Kidney (tissue), 22 donors: ENCODE measurements at places on chromosomes 2 and 18.

DNA sequence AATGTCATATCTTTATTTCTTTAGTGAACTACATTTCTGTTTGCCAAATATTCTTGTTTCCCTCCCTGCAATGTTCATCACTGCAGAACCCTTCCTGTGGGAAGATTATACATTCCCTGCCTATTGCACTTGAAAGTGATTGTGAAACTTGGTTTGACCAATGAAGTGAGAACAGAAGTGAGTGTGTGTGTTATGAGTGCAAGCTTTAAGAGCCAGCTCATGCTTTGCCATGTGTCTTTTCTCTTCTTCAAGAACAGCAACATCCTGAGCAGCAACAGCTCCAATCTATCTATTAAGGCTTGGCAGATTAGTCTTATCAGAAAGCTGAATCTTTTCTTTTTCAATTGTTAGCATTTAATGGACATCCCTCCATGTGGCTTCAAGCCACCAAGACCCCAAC is 42.0 kb upstream of the UBE2E3 start:
- no peak for DNase-seq

DNA sequence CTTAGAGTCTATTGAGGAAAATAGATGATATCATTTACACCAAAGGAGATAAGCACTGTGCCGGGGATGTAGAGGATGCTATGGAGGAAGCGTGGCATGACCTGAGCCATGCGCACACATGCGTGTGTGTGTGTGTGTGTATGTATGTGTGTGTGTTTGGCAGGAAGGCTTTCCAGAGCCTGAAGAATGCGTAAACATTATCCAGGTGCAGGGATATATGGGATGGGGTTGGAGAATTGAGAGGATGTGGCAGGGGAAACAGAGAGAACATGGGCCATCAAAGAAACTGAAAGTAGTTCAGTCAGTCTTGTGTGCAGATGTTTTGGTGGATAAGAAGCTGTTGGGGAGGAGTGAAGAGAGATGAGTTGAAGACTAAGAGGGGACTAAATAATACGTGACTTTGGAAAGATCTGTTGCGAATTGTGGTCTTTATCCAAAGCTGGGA is 9.3 kb upstream of the STAT1 start:
- DNase-seq, result no peak

DNA sequence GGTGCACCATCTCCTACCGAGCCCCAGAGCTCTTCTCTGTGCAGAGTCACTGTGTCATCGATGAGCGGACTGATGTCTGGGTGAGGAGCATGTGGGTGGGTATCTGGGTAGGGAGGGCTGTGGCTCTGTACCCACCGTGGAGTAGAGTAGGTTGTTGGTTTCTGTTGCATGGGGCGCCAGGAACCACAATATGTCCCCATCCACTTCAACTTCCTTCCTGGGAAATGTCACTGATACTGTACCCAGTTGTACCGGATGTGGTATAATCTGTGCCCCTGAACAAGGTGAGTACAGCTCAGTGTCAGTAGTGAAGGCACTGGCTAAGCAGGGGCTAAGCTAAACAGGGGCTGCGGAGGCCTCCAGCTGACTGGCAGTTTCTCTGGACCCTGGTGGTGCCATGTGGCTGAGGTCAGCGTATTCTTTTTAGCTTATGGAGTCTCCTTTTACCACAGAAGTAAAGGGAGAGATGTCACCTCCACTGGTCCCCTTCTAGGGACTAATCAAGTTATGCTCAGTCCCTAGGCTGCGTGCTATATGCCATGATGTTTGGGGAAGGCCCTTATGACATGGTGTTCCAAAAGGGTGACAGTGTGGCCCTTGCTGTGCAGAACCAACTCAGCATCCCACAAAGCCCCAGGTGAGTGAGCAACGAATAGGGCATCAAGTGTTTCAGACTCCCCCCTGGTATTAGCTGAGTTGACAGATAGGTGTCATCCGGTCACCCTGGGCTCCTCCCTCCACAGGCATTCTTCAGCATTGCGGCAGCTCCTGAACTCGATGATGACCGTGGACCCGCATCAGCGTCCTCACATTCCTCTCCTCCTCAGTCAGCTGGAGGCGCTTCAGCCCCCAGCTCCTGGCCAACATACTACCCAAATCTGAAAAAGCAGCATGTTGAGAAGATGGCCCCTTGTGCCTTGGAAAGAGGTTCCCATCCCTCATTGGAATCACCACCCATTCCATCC is 2.7 kb downstream of the STK16 start:
- no peak for DNase-seq

DNA sequence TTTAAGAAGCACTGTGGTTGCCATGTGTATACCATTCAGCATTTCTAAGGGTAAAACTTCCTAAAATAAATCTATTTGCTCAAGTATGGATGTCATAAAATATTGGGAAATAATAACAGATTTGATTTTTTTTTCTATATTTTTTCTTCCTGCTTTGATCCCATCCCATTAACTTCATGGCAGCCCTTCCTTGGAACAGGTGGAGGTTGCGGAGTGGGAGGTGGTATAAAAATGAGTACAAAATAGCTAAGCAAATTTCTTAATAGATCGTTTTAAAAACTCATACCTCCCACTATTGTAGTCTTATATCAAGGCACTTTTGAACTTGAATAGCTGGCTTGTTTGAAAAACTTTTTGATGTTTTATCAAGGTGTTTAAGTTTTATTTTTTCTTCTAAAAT is 152.1 kb upstream of the KYNU start:
- no peak for DNase-seq

- no peak for DNase-seq
Measured at GRCh38 chr2:196801674-196802261, 2.3 kb upstream of the GTF3C3 start.

- no peak for DNase-seq
Measured at GRCh38 chr2:157152362-157152761, 105.1 kb upstream of the GALNT5 start.

GRCh38 chr2:164920430-164920829 is 34.9 kb downstream of the SLC38A11 start:
- DNase-seq, result no peak

GRCh38 chr2:10253596-10254372 is 48.9 kb upstream of the HPCAL1 start:
- DNase-seq, result no peak

DNA sequence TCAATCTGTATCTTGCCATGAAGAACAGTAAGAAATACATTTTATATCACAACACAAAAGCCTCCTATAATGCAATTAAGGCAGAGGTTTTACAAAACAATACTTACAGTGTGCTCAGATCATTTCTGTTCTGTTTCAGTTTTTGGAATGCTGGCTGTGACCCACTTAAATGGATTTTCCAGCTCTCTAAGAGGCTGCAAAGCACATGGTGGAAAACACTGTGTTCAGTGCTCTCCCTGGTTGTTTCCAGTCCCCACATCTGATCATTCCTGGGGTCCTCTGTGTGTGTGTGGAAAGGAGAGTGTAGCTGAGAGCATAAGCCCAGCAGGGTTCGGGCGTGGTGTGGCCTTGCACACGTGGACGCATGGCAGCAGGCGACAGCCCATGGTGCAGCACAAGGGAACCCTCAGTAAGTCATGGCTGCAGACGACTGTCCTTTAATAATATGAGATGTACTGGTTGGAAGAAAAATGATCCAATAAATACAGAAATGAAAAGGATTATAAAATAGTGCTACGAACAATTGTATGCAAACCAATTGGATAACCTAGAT is 95.6 kb downstream of the FAM210A start:
- DNase-seq, result no peak

DNA sequence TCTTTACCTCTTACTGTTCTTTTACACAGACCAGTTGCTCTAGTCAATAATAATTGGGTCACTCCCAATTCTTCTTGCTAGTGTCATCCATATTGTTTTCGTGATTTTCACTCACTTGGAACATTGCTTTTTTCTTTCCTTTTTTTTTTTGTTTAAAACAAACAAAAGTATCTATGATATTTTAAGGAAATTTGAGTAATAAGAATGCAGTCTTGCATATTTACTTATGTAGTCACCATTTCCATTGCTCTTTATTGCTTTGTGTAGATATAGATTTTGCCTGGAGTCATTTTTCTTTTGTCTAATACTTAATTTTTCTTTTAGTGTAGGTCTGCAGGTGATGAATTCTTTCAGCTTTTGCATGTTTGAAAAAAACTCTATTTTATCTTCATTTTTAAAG is 71.9 kb downstream of the WDR7 start:
- DNase-seq, result no peak

DNA sequence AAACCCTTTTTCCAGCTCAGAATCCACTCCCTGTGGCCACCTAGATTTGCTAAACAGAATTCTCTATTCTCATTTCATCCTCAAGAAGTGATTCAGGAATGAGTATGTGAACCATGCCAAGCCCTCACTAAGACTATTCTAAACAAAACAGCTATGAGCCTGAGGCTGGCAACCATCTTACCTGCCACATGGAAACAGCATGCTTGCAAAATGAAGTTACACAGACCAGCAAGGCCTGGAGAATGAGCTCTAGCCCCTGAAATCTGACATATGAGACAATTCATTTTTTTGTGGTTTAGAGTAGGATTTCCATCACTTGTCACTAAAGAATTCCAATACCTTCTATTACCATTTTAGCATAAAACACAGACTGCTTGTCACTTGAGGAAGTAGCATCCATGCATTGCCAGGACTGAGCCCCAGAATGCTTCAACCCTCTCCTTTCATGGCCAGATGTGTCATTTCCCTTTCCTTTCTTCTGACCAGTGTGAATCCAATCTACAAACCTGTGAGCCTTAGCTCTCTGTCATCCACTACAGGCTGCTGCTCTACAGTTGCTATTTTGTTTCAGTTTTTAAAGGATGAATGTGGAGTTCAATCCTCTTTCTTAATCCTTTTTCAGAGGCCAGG is 744.3 kb upstream of the ACVR2A start:
- DNase-seq, result no peak
